Suppressor macrophage treated with lipopolysaccharide for 1 hour (primary cell): ENCODE measurements at places on chromosomes 3 and 15.

DNA sequence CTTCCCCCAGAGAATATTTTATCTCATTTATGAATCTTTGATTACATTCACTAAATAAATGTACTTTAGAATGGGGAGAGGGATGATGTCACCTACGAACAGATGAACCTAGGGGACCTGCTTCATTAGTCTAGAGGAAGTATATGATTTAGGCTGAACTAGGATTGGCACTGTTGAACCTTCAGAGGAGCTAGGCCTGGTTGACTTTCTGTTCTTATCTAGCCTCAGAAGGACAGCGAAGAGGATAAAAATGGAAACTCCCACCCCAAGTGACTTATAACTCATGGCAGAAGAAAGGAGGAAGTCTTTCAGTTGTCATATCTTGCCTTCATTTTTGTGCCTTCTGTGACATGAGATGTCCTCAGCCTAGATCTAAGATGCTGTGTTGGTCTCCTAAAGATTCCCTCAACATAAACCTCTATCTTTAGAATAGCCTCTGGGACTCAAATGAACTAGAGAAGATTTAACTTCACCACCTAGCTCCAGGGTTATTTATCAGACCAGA lies 42.6 kb downstream of the POLG start:
- peak; percentile 23 for DNase-seq

- no peak for DNase-seq
Observed at GRCh38 chr3:174083706-174084105, 686.2 kb downstream of the NLGN1 start.

DNA sequence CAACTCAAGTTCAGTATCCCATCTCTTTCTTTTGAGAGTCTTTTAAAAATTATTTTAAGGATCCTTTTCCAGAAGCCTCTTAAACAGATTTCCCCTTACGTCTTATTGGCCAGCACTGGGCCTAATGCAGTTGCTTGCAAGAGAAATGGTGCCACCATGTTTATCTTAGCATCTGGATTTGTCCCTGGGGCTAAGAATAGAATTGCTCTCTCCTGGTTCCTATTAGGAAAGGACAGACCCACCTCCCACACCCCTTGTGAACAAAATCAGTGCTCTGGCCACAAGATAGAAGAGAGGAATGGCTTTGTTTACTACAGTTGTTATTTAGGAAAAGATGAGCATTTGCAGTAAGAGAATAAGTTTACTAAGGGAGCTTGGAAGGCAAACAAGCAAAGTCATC lies 128.2 kb upstream of the CGNL1 start:
- DNase-seq: no peak

GRCh38 chr3:21055015-21055414 lies 696.0 kb downstream of the ZNF385D start:
- DNase-seq: no peak

DNA sequence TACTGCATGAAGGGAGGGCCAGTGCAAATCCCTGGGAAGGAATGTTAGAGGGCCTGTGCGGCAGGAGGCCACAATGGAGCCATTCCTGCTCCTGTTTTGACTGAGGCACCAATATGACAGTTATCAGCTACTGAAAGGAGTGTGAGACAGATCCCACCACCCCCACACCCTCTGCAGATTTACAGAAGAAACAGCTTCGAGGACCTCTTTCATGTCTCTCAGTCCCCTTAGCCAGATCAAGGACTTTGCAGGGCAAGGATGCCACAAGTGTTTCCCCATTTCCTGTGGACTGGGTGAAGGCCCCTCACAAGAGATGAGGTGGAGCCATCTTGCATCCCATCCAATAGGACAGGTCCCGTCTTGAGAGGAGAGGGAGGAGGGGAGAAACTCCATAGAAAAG lies 48.5 kb upstream of the RASGRP1 start:
- DNase-seq: no peak

DNA sequence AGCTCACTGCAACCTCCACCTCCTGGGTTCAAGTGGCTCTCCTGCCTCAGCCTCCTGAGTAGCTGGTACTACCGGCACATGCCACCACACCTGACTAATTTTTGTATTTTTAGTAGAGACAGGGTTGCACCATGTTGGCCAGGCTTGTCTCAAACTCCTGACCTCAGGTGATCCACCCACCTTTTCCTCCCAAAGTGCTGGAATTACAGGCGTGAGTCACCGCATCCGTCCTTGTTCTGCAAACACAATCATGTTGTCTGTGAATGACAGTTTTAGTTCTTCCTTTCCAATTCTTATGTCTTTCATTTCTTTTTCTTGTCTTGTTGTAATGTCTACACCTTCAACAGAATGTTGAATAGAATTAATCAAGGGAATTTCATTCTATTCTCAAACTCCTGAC lies 16.3 kb upstream of the SMCO1 start:
- peak; percentile 51 for DNase-seq

GRCh38 chr3:58025406-58025805 lies 17.2 kb downstream of the FLNB start:
- DNase-seq: no peak

- no peak for DNase-seq
Observed at GRCh38 chr15:39752991-39753390, 29.6 kb downstream of the FSIP1 start.

DNA sequence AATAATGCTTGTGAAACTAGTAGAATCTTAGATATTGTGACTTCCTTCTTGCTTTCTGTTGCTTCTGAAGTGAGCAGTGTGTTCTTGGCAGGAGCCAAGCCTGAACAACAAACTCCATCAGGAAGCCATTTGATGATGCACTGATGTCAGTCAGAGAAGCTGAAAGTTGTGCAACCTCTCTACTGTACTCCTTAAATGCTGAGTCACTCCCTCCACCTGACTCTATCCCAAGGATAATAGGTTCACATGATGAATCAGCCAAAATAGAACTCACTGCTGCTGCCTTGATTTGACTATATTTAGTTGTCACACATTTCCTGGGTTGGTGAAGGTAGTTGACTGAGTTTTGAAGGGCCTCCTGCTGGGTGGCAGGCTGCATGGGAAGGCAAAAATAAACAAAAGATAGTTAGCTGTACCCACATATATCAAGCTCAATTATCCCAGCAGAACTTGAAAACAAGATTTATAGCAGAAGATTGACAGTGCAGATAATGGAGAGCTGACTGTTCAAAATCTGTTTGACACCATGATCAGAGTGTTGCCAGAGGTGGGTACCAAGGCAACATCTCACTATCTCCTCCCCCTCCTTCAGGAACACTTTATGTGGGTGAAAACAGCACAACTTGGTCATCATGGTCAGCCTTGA lies 328.4 kb upstream of the DPH6 start:
- no peak for DNase-seq

DNA sequence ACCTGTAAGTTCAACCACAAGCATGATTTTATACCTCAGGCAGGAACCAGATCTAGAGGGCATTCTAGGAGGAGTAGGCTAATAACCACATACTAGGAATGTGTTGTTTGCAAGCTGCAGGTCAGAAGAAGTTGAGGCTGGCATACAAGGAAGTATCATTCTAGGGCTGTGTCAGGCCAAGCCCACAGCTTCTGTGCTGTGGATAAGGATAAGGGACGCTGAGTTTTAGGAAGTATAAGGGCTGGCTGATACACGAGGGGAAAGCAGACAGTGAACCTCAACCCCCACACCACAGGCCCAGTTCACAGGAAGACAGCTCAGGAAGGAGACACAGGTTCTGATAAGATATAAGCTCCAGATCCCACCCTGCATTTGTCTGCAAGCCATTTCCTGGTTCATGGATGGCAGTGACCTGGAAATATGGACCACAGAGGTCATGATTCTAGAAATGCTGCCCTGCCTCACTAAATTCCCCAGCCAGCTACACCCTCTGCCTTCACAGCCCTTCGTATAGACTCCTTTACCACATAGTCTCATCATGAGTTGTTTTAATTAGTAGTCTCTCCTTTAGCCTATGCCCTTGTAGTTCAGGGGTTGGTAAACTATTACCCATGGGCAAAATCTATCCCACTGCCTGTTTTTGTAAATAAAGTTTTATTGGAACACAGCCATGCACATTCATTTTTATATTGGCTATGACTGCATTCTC lies 260.7 kb downstream of the OPA1 start:
- peak; percentile 34 for DNase-seq

DNA sequence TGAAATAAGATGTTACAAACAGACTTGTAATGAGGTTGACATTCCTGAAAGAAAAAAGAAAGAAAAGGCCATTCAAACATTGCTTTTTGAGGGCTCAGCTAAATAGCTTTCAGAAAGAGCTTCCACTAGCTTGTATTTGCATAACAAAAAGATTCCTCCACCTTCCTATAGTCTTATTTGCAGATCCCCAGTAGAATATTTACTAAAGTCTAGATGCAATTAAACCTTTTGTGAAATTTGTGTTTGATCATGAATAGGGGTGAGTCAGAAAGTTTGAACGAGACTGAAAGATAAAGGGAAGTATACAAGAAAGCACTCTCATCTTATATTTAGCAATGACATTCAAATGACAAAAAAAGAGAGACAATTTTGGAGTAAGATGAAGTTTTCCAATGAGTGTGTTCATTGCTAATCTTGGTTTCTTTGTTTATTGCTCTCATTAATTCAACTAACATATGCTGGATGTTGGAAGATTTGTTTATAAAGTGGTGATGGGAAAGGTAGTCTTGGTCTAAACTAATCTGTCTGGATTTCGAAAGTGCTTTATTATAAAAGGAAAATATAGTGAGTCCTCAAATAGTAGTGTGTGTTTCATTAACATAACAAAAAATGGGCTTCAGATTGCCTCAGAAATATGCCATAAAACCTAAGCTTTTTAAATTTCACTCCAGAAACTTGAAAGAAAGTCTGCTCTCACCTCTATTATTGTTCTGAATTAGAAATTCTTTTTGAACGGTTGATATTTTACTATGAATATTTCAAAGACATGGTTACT lies 9.1 kb upstream of the CADPS start:
- no peak for DNase-seq

GRCh38 chr3:111823341-111823855 lies 35.7 kb upstream of the PHLDB2 start:
- no peak for DNase-seq

DNA sequence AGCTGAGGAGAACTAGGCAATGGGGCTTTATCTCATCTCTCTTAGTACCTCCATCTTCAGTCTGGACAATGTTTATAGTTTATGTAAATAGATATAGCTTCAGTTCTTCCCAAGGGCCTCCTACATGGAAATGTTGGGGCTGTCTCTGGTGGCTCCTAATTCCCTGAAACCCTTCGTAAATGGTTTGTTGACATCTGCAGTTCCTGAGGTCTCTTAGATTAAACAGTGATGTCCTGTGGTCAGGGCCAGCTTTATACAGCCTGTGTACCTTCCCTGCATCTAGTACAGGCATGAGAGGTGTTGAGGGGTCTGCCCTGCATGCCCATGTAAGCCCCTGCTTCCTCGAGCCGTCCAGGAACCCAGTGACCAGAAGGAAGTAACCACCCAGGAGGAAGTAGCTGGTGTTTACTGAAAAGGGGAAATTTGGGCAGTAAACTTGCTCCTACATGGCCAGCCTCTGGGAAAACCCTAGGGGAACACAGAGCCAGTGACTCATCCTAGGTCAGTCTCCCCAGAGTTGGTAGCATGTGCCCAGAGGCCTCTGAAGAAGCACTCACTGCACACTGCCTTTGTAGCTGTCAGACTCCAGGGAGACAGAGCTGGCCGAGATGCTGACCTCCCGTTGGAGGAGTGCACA lies 4.7 kb upstream of the TBC1D2B start:
- peak; percentile 96 for DNase-seq

GRCh38 chr15:89335298-89336041 lies 846 bp upstream of the POLG start:
- DNase-seq: no peak

DNA sequence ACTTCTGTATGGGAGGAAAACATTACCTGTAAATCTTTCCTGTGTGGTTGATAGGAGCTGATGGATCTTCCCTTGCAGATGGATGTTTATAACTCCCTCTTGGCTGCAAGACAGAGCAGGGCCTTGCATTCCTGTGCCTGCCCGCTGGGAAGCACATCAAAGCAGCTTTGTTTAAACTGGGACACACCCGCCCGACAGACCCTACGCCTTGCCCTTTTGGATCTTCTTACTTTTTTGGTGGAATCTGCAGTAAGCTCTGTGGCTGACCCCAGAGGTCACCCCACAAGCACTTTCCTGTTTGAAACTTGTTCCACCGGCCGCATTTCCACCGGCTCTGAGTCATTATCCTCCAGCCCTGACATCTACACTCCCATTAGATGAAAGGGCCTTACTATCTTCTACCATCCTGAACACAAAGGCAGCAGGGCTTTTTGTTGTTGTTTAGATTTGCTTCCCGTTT lies 244.1 kb upstream of the STT3B start:
- no peak for DNase-seq

GRCh38 chr15:101808201-101808600 lies 3.8 kb upstream of the OR4F15 start:
- DNase-seq: no peak

DNA sequence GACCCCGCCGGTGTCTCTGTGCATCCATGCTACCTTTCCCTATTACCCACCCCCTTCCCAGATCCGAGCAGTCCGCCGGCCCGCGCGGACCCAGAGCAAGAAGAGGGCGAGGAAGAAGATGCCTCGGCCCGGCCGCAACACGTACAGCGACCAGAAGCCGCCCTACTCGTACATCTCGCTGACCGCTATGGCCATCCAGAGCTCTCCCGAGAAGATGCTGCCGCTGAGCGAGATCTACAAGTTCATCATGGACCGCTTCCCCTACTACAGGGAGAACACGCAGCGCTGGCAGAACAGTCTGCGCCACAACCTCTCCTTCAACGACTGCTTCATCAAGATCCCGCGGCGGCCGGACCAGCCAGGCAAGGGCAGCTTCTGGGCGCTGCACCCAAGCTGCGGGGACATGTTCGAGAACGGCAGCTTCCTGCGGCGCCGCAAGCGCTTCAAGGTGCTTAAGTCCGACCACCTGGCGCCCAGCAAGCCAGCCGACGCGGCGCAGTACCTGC lies 788 bp downstream of the FOXB1 start:
- DNase-seq: peak; percentile 39

GRCh38 chr3:25403968-25404367 lies 24.1 kb upstream of the RARB start:
- no peak for DNase-seq

DNA sequence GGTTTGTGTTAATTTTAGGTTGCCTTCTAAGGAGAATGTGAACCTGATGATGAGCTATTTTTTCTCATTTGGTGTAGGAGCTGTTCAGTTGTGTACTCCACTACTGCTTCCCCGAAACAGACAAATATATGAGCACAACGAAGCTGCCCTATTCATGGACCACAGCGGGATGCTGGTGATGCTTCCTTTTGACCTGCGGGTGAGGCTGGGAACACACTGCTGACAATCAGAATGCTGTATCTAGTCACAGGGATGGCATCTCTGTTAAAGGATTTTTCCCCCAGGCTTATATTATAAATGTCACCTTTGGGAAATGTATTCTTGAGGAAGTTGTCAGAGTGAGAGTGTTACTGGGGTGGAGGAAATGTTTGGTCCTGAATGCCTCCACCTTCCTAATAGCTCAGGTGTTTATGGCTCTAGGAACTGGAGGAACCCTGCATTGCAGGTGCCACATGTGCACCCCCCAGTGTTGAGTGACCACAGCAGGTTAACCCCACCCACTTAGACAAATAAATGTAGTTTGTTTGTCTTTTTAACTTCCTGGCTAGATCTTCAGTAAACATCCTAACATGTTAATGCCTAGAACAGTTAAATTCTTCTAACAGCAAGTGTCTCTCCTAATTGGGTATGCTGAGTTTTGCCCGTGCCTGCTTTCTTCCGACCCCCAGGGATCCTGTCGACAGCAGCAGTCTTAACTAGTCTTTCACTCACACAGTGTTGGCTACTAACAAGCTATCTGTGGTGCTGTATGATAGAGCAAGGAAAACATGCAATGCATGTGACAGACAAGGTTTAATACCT lies 35.7 kb downstream of the SRP14 start:
- DNase-seq: no peak
